Neural crest cell (in vitro differentiated cells): ENCODE measurements at places on chromosomes 12 and 14. TPM values are rescaled to one million over a fixed set of nuclear protein-coding genes. Genes with fewer than 3 reads are reported as not detected.
A peak's percentile ranks its signal among the peaks of the same experiment; 100 is the strongest.

GRCh38 chr12:26334621-26335124 lies 139.3 kb downstream of the SSPN start:
- DNase-seq: no peak

GRCh38 chr12:47527816-47528215 lies 178.0 kb downstream of the RPAP3 start:
- no peak for DNase-seq

GRCh38 chr14:74516451-74517160 lies 23.0 kb downstream of the ISCA2 start:
- no peak for DNase-seq

GRCh38 chr12:104462931-104463339 lies 6.2 kb downstream of the CHST11 start:
- DNase-seq: no peak

GRCh38 chr12:78470354-78471195 lies 394.0 kb upstream of the SYT1 start:
- DNase-seq: peak; percentile 18

DNA sequence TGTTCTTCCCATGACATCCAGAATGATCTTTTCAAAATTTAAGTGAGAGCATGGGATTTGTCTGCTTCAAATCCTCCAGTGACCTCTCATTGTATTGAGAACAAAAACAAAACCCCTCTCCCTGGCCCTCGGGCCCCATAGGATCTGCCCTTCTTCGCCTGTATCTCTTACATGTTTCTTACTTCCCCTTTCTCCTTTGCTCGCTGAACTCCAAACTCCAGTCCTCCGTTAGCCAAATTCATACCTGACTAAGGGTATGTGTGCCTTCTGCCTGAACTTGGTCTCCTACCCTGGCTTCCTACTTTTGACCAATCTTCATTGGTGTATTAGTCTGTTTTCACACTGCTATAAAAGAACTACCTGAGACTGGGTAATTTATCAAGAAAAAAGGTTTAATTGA lies 13.2 kb upstream of the TSPAN11 start:
- DNase-seq: no peak

- no peak for DNase-seq
These were observed 170.8 kb upstream of the DYRK2 start for GRCh38 chr12:67477681-67478265.

DNA sequence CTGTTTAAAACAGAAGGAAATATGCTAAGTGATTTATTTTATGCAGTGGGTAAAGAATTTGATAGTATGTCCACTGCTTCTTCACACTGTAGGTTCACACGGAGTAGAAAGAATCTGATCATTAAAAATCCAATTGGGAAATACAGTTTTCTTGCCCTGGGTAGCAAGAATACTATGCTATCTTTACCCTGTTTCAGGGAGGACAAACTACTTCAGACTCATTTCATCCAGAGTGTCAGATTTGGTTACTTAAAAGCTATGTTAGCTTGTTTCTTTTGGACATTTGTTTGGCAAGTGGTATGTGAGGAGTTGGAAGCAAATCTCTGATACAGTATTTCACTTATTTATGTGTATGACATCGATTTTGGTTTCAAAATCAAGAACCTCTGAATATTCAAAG lies 4.3 kb downstream of the FRS2 start:
- no peak for DNase-seq

The CTSG gene
- total RNA-seq: not detected in 2 replicates

The CD27 gene
- not detected in 2 replicates for total RNA-seq

The SPIC gene
- not detected in 2 replicates for total RNA-seq

The VASH1 gene
- total RNA-seq: 68.1 and 72.0 TPM in 2 replicates

The C14orf132 gene
- total RNA-seq: 38.2 and 42.1 TPM in 2 replicates

The TMTC3 gene
- 20.6 and 23.6 TPM in 2 replicates for total RNA-seq

The MIP gene
- not detected in 2 replicates for total RNA-seq

The IFNG-AS1 gene
- not detected in 2 replicates for total RNA-seq

The SNW1 gene
- 104 and 107 TPM in 2 replicates for total RNA-seq
